ENCODE measurements at places on chromosomes 3 and 15.

DNA sequence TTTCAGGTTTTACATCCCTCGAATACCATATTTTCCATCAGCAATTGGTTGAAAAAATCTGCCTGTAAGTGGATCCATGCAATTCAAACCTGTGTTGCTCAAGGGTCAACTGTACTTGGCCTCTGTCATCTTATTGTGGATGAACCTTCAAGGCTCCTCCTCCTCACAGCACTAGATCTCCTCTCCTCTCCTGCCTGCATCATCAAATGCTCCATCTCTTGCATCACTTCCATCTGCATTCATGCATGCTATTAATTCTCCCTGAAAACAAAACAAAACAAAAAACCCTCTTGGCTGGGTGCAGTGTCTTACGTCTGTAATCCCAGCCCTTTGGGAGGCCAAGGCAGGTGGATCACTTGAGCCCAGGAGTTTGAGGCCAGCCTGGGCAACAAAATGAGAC, 10.1 kb downstream of the BCL2L10 start:
- DNase-seq = no peak

- no peak for DNase-seq
Measured at GRCh38 chr15:40902605-40903561, 8.6 kb downstream of the VPS18 start.

DNA sequence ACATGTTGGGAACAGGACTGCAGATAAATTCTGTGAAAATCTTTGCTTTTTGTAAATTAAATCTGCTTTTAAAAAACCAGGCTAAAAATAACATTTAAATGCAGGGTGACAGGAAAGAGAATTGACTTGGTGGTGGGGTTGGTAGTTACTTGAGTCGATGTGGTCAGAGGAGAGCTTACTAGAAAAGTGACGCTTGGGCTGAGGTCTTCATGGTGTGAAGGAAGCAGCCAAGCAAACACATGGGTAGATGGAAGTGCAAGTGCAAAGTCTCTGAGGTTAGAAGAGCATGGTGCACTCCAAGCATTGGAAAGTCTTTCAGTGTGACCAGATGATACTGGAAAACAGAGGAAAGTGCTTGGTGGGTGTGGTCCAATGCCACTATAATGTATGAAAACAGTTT, 86.4 kb upstream of the THBS1 start:
- no peak for DNase-seq

DNA sequence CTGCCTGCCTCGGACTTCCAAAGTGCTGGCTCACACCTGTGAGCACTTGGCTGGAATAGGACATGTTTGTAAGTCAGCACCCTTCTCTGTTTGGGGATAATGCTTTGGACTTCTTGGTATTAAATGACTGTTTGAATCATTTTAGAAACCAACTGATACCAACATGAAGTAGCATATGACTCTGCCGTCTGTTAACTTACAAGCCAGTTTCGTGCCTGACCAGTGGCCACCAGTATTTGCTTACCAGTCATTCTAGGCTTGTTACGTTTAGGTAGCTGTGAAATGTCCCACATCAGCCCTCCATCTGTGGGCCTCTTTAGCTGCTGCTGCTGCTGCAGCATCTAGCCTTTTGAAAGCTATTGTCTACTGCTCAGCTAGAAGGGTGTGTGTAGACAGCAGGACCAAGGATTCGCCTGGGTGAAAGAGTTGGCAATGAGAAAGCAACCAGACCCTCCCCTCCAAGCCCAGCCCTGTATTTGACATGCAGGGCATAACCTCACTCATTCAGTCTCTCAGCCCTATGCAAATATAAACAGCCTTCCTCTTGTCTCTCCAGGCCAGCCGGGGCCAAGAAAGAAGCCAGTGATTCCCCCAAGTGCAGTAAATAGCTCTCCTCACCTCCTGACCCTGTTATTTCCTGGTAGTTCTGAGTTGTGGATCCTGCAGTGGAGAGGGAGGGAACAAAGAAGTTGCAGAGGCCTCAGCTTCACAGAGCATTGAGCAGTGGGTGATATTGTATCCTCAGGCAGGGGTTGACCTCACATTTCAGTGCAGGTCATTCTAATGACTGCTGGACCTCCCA, 51.0 kb downstream of the NKIRAS1 start:
- no peak for DNase-seq

GRCh38 chr15:42344763-42345162, 14.5 kb upstream of the CAPN3 start:
- no peak for DNase-seq

- no peak for DNase-seq
Measured at GRCh38 chr15:85430406-85431204, 50.2 kb downstream of the AKAP13 start.

DNA sequence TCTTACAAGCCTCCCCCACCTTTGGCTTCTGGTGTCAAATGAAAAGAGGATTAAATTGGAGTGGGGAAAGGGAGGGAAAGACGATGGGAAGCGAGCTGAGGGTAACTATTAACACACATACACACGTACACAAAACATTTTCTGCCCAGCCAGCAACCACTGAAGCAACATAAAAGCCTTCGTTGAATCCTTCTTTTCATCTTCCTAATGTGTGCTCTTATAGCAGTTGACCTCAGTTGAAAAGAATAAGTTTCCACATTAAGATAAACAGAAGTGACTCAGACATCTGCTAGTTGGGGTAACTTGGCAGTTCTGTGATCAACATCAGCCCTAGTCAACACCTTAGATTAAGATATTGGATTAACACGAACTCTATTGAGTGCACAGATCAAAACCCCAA, 558.5 kb downstream of the MECOM start:
- no peak for DNase-seq

GRCh38 chr15:68674975-68675374, 96.2 kb downstream of the CORO2B start:
- DNase-seq = no peak

GRCh38 chr3:8595252-8595651, 49.3 kb downstream of the SSUH2 start:
- no peak for DNase-seq

- DNase-seq = no peak
Measured at GRCh38 chr15:68897016-68897415, 33.3 kb upstream of the SPESP1 start.

- no peak for DNase-seq
Measured at GRCh38 chr3:22555753-22556435, 647.2 kb upstream of the UBE2E2 start.

DNA sequence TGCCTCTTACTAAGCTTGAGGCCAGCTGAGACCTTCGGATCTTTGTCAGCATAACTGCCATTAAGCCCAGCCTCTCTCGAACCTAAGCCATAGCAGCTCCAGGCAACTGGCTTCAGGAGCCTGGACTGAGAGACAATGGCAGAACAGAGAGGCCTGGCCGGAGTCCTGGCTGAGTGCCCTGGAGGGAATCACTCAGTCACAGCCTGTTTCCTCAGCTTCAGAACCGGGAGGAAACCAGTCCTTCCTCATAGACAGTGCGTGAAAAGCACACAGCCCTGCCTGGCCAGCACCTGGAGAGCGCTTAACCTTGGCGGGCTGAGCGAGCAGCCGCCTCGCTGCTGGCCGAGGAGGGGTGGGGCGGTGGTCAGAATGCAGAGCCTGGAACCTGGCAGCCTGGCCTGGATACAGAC, 21.6 kb downstream of the RNU5B-1 start:
- no peak for DNase-seq

- no peak for DNase-seq
Measured at GRCh38 chr15:58704155-58704865, 45.2 kb downstream of the ADAM10 start.

DNA sequence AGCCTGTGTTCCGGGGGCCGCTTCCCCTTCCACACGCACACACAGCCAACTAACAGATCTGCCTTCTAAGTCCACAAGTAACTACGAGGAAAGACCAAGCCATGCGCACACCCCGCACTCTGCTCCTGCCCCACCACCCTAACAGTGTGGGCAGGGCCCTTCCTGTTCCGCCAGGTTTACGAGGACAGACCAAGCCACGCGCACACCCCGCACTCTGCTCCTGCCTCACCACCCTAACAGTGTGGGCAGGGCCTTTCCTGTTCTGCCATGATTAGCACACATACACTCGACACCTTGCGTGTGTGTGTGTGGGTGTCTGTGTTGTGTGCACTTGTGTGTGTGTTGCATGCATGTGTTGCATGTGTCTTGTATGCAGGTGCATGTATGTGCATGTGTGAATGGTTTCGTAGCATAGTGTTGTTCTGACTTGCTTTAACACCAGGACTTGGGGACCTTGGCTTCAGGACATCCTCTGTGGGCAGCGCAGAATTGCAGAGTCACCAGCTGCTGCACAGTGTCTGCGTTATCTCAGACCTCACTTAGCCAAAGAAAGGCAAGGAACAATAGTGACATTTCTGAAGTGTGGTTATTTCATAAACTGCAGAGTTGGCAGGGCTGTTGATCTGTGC, 114.4 kb downstream of the CHSY1 start:
- DNase-seq = no peak

- no peak for DNase-seq
Measured at GRCh38 chr3:191008074-191008473, 145.6 kb upstream of the GMNC start.

DNA sequence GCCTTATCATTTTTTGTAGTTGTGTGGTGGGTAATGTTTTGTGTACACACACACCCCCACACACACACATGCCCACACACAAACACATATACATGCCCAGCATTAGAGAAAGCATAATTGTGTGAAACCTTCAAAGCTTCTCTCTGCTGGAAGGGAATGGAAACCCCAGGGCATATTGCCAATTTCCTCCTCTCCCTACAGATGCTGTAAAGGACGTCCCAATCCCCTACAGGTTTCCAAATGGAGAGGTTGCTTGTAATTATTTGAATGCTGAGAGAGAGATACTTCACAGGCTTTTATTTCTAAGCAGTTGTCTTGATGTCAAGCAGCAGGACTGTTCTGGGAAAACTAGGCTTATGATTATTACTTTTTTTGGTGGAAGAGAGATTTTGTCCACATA, 23.0 kb upstream of the CCK start:
- DNase-seq = no peak

GRCh38 chr15:55475842-55476241, 32.2 kb downstream of the DNAAF4 start:
- DNase-seq = no peak

GRCh38 chr3:18886331-18886730, 262.0 kb upstream of the KCNH8 start:
- no peak for DNase-seq

GRCh38 chr15:79209690-79210089, 72.8 kb upstream of the ANKRD34C start:
- no peak for DNase-seq

- DNase-seq = no peak
Measured at GRCh38 chr15:39781967-39782302, 706 bp downstream of the FSIP1 start.

DNA sequence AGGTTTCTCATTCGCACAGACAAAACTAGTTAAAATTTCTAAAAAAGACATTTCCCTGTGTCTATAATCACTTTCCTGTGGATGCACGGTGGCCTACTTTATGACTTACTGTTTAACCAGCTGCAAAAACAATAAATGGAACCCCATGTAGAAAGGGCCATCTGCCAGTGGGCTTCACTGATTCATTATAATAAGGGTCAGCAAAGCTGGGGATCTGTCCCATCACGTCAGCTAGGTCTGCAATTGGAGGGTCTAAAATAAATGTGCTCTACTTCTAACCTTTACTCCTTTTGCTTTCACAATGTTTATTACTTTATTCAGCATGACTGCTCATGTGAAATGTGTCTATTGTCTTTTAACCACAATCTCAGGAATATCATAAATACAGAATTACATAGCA, 43.1 kb upstream of the NMD3 start:
- DNase-seq = no peak

- DNase-seq = no peak
Measured at GRCh38 chr3:181966393-181966792, 254.7 kb downstream of the SOX2 start.

Data from stimulated activated CD8-positive, alpha-beta memory T cell treated with anti-CD3 and anti-CD28 coated beads, Interleukin-2, amount 100 ng/mL, for 48 hours (primary cell).